ENCODE measurements at places on chromosomes 5 and 9. TPM values are rescaled to one million over a fixed set of nuclear protein-coding genes. Genes with fewer than 3 reads are reported as not detected.

DNA sequence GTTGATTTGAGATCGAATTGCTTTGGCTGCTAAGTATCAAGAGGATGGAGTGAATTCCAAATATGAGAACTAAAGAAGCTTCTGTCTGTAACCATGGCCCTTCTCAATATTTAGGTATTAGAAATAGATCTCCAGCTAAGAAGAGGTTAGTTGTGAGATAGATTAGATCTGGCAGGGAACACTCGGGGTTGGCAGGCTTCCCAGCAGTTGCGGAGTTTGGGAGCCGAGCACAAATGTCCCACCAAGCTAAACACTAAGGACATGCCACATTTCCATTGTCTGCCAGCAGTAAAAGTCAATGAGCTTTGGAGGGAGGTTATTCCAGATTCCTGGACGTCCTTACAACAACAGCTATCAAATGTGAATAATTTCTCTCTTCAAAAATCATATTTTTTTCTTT lies 85.8 kb downstream of the TAF11L14 start:
- H3K4me1 ChIP-seq: no peaks in the 10 kb centered on the region
- H3K27ac ChIP-seq: no peak overlapping the region
- no peaks in the 10 kb centered on the region for H3K27me3 ChIP-seq
- no peak overlapping the region for H3K4me3 ChIP-seq

- H3K27me3 ChIP-seq: no peaks in the 10 kb centered on the region
- H3K27ac ChIP-seq: no peak overlapping the region
- no peaks in the 10 kb centered on the region for H3K4me1 ChIP-seq
- no peaks in the 10 kb centered on the region for H3K36me3 ChIP-seq
- H3K4me3 ChIP-seq: no peak overlapping the region
These were observed 13.3 kb downstream of the DCANP1 start for GRCh38 chr5:135433681-135434426.

DNA sequence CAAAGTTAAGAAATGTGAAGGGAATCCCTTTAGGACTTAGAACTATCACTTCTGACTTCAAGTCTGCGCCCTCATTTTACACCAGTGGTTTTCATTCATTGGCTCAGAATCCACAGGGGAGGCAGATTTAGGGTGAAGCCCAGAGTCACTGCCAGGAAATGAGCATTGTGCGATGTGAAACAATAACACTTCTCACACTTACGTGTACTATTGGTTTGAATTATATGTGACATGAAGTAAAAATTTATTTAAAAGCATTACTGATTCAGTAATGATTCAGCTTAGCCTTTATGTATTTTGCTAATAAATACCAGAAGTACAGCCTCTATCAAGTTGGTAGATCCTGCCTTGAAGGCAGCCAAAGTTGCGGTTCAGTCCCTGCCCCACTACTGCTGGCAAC lies 98.6 kb downstream of the PAM start:
- no peak overlapping the region for H3K4me3 ChIP-seq
- H3K27ac ChIP-seq: no peak overlapping the region
- no peak for DNase-seq
- no peaks in the 10 kb centered on the region for H3K36me3 ChIP-seq

DNA sequence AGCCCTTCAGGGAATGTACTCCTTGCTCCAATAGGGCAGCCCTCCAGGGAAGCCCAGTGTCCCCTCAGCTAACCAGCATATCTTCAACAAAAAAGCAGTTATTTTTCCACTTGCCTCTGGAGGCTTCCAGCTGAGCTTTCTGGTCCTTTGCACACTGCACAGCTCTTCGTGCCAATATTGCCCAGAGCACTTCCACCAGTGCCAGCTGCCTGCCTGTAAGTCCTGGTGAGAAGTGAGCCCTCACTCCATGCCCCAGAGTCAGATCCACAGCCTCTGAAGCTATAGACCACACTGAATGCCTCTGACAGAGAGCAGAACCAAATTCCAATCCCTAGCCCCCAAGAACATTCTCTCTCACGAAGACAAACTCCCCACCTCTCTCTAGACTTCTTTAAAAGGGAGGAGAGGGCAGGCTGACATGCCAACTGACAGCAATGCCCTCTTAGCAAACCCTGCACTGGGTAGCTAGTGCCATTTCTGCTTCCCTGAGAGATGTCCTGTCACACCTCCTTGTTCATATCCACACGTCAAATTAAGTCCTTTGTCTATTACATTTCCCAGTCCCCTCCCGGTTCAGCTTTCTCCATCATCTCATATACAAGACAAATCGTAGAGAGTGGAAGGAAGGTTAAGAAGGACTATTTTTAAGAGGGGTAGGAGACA lies 12.7 kb upstream of the HEXB start:
- no peaks in the 10 kb centered on the region for H3K4me1 ChIP-seq
- no peaks in the 10 kb centered on the region for H3K27me3 ChIP-seq
- H3K4me3 ChIP-seq: no peak overlapping the region
- no peak for DNase-seq
- no peak overlapping the region for H3K27ac ChIP-seq
- H3K36me3 ChIP-seq: no peaks in the 10 kb centered on the region

- no peak overlapping the region for H3K27ac ChIP-seq
- no peaks in the 10 kb centered on the region for H3K36me3 ChIP-seq
- no peak for DNase-seq
- no peak overlapping the region for H3K4me3 ChIP-seq
These were observed 96.1 kb upstream of the IRX2 start for GRCh38 chr5:2847608-2848007.

DNA sequence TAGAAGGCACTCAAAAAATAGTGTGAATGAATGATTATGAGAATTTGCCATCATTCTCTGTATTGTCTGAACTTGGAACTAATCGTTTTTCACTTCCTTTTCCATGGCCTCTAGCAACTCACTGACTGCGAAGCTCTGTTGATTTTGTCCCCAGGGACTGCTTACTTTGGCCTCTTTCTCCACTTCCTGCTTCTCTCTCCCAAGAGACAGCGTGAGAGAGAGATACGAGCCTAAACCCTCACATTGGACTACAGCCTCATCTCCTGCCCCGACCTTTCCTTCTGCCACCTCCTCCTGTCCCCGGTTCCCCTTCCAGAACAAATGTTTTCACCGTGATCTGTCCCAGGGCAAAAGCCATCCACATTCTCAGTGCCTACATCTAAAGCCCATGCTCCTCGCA lies 300.8 kb upstream of the PANK3 start:
- H3K36me3 ChIP-seq: no peaks in the 10 kb centered on the region
- DNase-seq: no peak
- no peak overlapping the region for H3K27ac ChIP-seq

GRCh38 chr9:82020331-82020730 lies 31.8 kb downstream of the SPATA31D1 start:
- no peaks in the 10 kb centered on the region for H3K4me1 ChIP-seq
- no peak for DNase-seq
- no peak overlapping the region for H3K27ac ChIP-seq
- no peak overlapping the region for H3K4me3 ChIP-seq

GRCh38 chr9:107587191-107587963 lies 97.8 kb upstream of the KLF4 start:
- H3K4me3 ChIP-seq: no peak overlapping the region
- H3K27me3 ChIP-seq: no peaks in the 10 kb centered on the region
- no peak for DNase-seq
- no peaks in the 10 kb centered on the region for H3K36me3 ChIP-seq

DNA sequence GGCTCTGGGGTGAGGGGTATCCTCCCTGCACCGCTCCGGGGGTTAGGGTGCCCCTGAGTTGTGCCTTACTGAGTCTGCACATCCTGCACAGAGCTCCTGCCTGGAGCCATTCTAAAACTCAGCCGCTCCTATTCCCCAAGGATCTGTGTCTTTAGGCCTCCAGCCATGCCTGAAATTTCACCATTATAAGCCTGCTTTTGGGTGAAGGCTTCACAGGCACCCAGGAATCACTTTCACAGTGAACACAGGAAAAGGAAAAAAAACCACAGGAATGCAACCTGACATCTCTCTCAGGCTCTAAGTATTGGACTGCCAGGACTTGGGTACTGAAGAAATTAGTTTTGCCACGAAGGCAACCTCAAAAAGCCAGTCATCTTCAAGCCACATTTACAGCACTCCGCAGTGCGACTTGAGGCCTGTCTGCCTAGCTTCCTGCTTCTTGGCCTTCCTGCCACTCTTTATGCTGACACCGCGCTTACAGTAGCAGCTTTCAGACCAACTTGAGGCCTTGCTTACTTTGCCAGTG lies 30.9 kb downstream of the GALNT10 start:
- H3K36me3 ChIP-seq: no peaks in the 10 kb centered on the region
- H3K27ac ChIP-seq: no peak overlapping the region
- H3K27me3 ChIP-seq: no peaks in the 10 kb centered on the region

GRCh38 chr9:121838746-121839669 lies 187.6 kb downstream of the DAB2IP start:
- no peaks in the 10 kb centered on the region for H3K27me3 ChIP-seq
- H3K36me3 ChIP-seq: no peaks in the 10 kb centered on the region
- no peak overlapping the region for H3K27ac ChIP-seq

DNA sequence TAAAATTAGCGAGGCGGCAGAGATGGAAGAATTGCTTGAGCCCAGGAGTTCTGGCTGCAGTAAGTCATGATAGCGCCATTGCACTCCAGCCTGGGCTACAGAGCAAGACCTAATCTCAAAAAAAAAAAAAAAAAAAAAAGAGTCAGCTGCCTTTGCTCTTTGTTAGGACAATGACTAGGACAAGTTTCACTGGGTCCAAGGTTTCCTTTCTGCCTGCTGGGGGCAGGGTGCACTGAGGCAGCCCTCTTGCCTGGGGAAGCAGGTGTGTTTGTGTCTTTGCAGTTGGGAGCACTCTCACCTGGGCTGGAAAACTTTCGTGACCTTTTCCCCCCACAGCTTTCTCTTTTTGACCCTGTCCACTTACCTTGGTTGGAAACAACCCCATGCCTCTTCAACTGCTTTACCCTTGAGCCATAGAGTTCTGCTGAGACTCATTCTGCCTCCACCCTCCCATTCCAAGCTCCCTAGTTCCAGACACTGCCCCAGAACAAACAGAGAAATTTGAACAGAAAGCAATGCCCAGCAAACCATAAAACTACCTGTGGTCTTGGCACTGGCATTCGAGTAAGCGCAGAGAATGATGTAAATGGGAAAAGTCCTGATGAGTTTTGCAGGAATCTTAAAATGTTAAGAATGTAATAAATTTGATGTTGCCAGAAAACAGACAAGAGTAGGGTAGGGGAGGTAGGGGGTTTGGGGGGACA lies 17.0 kb upstream of the MYO10 start:
- DNase-seq: no peak
- H3K4me3 ChIP-seq: no peak overlapping the region
- H3K4me1 ChIP-seq: no peaks in the 10 kb centered on the region
- no peaks in the 10 kb centered on the region for H3K36me3 ChIP-seq

- DNase-seq: no peak
- no peaks in the 10 kb centered on the region for H3K27me3 ChIP-seq
- H3K27ac ChIP-seq: no peak overlapping the region
- no peak overlapping the region for H3K4me3 ChIP-seq
- H3K4me1 ChIP-seq: no peaks in the 10 kb centered on the region
These were observed 95.6 kb downstream of the OLFM1 start for GRCh38 chr9:135183069-135183468.

- peaks cover 22% of the 10 kb centered on the region for H3K4me1 ChIP-seq
- H3K4me3 ChIP-seq: peak overlapping the region; percentile 78
- H3K36me3 ChIP-seq: no peaks in the 10 kb centered on the region
These were observed 460 bp upstream of the PBX3 start for GRCh38 chr9:125746774-125747052.

DNA sequence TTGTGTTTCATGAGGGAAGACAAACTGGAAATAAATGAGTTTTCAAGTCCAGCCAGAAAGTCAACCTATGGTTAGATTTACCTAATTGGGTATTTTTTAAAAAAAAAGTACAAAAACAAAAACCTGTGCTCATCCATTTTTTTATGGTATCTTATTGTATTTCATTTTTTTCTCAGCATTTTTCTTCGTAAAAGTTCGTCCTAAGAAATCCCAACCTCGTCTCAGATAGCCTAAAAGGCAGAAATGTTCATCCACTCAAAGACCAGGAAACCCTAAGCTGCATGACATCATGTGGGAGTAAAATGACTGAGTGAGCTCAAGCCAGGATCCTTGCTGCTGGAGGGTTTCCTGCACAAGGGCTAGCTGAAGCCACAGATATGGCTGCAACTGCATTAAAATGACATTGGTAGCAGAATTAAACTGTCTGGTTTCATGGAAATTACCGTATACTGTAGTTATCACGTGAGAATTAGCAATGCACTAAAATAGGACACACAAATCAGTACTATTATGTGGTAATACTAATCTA lies 70.4 kb downstream of the NFIB start:
- no peaks in the 10 kb centered on the region for H3K36me3 ChIP-seq
- H3K27me3 ChIP-seq: no peaks in the 10 kb centered on the region
- no peak overlapping the region for H3K27ac ChIP-seq
- no peak overlapping the region for H3K4me3 ChIP-seq

DNA sequence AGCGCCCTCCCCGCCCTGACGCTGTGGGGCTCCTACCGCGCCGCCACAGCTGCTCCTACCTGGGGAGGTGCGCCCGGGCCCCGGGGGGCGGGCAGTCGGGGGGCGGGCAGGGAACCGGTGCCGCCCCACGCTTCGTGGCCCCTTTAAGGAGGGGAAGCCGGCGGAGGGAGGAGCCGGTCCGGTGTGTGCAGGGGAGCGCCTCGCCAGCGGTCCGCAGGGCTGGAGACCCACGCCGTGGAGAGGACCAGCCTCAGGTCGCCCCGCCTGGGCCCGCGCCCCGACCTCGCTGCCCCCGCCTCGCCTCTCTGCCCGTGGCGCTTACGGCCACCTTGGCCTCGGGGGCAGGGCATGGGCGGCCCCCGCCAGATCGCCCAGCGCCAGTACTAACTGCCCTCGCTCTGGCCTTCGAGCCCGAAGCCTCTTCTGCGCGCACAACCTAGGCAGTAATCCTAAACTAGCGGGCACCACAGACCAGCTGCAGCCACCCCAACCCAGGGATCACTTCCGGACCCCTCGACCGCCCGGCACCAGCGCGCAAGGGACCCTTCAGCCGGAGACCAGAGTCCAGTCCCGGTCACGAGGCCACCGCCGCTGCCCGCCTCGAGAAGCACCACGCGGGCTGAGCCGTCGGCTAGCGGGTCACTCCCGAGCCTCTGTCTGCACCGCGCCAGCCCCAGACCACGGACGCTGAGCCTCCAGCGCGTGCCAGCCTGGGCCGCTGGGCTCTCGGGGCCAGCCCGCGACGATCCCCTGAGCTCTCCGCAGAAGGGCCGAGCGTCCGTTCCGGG lies at the start of gene FOXE1:
FOXE1 (plus strand) TSS at position 171 of the 788 bp plus-strand sequence. CDS start 689 bp downstream, outside the sequence.
- peaks cover 35% of the 10 kb centered on the region for H3K4me1 ChIP-seq
- no peak within 1 kb of the TSS for H3K27ac ChIP-seq
- H3K36me3 ChIP-seq: no peaks in the 10 kb centered on the region
- H3K4me3 ChIP-seq: peak within 1 kb of the TSS; percentile 49
- DNase-seq: peak; percentile 21

The CDX1 gene
- total RNA-seq: not detected

The PCDHB1 gene
- not detected for total RNA-seq

The COL27A1 gene
- 1.6 TPM for total RNA-seq

The GAS1 gene
- 0.55 TPM for total RNA-seq

The MYMK gene
- total RNA-seq: not detected

The CCL21 gene
- not detected for total RNA-seq
